ENCODE measurements at places on chromosomes 1 and 21.

- peak; percentile 79 for DNase-seq
Measured at GRCh38 chr1:52599236-52599635, 2.9 kb upstream of the GPX7 start.

GRCh38 chr1:203453616-203454015, 22.0 kb upstream of the PRELP start:
- DNase-seq: no peak

GRCh38 chr1:83845437-83846071, 153.4 kb downstream of the TTLL7 start:
- no peak for DNase-seq

DNA sequence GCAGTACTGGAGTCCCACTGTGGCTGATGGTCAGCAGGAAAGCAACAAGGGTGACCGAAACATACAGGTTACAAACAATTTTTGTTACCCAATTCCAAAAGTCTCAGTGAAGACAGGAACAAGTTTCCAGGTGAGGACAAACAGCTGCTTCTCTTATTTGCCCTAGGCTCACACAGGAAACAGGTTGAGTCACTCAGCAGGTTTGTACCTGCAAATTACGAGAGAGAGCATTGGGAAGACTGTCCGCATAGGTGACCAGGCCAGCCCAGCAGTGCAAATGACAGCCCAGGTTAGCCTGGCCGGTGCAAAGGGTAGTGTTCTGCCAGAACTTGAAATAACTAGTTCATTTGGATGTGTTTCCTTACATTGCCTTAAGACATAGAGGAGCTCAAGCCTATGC, 40.0 kb upstream of the DSCAM start:
- no peak for DNase-seq

DNA sequence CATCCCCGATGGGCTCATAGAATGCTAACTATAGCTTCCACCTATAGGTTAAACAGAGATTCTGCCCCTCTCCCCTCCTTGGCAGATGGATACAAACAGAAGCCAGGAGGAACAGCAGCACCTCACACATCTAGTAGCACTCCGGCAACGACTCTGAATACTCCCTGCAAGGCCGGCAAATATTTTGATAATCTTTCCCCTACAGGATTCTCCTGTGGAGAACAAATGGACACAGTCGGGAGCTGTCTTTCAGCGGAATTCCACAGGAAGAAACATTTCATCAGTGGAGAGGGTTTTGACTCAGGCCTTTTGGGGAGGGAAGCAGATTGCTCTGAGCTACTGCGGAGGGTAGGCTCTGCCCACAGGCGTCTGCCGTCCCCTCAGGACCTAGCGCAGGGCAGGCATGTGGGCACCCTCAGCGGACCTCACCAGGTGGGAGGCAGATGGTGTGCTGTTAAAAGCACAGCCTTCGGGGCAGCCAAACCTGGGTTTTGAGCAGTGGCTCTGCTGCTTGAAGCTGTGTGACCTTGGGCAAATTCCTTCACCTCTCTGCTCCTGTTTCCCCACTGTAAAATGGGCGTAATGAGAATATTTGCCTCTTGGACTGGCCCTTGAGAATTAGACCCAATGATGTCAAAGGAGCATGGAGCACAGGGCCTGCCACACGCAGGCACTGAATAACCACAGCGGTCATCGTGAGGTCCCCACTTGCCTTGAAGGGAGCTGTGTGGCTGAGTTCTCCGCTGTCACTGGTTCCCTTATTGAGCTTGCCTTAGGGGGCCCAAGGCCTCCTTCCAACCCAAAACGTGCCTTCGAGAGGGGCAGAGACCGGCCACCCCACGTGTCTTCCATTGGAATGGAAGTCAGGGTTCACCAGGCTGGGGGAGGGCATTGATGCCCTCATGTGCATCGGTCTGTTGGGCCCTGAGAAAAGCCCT, 19.2 kb upstream of the BCAR3 start:
- DNase-seq: no peak

DNA sequence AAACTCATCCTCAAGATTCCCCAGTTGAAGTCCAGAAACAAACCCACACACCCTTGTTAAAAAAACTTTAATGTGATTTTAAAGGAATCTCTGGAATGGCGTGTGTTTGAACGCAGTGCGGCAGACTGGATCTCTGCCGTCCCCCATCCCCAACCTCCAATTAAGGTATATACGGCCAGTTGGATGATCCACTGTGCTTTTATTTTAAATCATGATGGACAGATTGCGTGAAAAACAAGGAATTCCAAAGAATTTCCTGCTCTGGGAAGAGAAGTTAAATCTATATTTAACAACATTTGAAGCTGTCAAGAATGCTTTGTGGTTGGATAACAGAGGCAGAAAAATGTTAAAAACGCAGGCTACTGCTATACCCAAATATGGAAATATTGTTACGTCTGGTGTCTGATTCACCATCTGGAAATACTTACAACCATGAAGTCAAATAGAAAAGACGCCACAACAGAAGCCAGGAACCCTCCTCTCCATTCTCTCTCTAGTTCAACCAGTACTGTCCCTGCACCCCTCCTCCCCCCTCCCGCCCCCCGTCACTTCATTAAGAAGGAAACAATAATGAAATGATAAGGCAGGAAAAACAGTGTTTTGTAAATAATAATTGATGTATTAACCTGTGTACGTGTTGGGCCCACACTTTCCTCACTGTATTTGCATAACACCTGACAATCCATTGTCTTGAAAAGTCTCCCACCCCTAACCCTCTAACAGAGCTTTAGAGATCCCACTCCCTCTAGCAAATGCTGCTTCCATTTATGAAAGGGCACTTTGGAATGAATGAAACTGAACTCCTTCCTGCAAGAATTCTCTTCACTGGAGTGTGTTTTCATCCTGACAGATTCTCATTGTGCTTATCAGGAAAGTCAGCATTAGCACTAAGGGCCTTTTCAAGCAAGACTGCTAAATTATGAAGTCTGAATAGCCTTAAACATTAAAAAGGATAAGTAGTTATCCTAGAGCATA, 2.0 kb upstream of the CCN1 start:
- DNase-seq: no peak

DNA sequence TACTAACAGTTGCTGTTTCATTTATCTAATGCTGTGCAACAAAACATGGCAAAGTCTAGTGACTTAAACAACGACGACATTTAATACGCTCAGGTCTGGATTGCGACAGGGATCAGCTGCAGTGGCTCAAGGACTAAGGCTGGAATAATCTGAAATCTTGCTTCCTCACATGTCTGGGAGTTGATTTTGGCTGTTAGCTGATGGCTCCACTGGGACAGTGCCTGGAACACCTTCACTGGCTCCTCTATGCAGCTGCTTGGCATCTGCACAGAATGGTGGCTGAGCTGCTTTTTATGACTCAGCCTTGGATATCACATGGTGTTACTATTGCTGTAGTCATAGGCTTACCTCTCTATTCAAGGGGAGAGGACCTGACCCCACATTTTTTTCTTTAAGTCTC, 24.0 kb upstream of the BTG3 start:
- DNase-seq: no peak

DNA sequence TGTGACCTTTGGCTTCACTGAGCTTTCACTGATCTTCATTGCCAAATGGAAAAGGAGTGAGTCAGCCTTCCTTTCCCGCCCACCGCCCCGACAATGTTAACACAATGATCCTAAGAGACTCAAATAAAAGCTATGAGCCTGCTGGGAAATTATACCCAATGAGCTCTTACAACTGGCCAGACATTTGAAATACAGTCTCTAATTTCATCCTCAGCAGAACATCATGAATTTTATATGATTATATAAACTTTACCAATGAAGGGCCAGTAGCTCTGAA, 252.5 kb downstream of the SIPA1L2 start:
- DNase-seq: peak; percentile 29

- peak; percentile 3 for DNase-seq
Measured at GRCh38 chr21:31218830-31219608, 125.0 kb downstream of the TIAM1 start.

- no peak for DNase-seq
Measured at GRCh38 chr1:36824390-36824861, 209.9 kb downstream of the GRIK3 start.

DNA sequence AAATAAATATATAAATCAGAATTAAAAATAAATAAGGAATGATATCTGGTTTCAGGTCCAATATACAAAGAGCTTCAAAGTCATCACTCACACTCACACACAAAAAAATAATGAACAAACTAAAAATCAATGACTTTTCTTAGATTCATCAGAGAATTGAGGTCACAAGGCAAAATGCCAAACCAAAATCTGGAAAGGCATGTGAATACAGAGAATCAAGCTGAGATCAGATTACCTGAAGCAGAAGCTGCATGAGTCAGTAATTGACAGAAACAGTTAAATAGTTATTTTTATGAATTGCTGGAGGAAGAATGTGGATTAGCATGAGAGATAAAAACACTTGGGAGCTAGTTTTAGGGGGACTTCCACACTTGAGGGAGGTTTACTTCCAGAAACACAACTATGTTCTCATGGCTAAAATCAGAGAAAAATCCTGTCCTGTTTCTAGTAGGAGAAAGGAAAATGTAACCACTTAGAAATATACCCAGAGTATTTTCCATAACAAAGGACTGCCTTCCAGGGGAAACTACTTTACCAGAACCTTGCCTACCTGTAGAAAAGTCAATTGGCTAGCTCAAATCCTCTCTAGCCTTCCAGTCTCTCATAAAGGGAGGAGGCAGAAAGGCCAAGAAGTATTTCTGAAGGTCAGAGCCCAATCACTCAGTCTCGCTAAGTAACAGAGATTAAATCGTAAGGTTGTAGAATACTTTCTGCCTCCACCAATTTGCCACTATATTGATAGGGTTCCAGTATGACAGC, 536.6 kb upstream of the NR5A2 start:
- no peak for DNase-seq

- no peak for DNase-seq
Measured at GRCh38 chr1:207323425-207324225, 2.1 kb downstream of the CD55 start.

DNA sequence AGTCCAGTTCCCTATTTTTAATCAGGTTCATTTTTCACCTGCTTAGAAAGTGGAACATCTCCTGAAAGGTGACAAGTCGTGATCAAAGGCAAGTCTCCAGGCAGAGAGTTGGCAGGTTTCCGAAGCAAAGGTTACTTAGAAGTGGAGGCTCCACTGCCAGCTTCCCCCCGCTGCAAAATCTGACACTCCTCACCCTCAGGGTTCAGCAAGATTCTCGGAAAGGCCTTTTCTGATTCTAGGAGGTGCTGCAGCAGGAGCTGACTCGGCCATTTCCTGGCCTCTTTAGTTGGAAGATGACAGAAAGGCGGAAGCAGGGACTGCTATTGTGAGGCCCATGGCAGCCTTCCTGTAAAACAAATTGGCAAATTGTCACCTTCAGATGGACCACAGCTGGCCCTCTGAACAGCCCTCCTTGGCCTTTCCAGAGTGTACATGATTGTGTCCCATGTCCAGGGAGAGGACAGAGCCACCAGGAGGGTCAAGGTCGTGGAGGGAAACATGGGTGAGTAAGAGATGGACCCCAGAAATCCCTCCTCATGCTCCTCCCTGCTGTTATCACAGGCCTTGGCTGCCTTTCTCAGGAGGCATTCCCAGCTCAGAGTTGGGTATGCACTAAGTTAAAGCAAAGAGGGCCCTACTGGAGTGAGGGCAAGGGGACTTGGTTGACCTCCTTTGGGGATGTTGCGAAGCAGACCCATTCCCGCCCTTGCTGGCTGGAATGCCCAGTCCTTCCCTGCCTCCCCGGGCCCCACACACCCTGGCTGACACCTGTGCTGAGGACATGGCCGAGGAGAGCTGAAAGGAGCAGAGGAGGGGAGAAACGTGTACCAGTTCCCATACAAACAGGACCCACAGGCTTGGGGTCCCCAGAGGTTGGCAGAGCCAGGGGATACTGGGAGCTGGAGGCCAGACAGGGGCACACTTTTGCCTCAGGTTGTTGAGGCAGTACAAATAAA, 115.5 kb upstream of the IRF2BP2 start:
- DNase-seq: peak; percentile 84

DNA sequence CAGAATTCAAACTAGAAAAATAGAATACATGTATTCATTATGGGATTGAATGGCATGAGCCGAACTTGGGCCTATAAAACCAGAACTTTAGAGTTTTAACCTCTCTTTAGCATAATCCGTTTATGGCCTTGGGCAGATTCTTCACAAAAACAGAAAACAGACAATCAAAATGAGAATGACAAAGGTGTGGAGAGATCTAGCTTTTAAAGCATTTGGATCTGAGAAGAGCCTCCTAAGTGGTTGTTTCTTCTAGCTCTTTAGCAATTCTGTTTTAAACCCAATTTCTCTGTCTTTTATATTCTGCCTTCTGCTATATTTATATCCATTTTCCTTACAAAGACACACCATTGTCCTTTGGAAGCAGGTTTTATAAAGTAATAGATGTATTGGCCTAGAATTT, 160.2 kb downstream of the RPS6KC1 start:
- DNase-seq: no peak

DNA sequence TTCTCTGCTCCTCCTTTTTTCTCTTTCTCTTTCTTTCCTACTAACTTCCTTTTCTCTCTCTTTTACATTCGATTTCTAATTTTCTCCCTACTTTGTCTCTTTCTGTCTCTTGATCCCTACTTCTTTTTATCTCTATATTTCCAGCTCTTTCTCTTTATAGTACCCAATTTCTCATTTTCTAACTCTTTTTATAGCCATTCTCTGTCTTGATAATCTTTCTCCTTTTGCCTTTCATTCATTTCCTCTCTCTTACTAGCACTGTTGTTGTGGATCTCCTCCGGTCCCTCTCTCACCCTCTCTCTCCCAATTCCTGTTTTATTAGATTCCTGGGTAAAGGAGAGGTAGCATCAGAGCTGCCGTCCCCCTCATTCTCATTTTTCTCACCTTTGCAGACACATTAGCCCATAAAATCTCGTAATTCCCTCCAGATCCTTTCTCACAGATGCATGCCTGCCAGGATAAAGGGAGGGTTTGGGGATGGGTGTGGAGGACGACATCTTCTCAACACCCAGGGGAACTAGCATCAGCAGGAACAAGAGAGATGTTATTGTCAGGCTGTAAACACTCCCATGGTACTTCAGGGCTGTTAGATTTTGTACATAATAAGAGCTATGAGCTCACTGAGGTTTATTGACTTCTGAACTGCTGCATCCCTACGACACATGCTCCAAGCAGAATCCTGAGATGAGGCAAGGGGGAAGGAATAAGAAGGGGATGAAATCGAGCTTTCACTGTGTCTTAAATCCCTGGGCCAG, 159.0 kb upstream of the GALNT2 start:
- no peak for DNase-seq

GRCh38 chr1:156709757-156710489, 4.5 kb upstream of the CRABP2 start:
- DNase-seq: peak; percentile 77

DNA sequence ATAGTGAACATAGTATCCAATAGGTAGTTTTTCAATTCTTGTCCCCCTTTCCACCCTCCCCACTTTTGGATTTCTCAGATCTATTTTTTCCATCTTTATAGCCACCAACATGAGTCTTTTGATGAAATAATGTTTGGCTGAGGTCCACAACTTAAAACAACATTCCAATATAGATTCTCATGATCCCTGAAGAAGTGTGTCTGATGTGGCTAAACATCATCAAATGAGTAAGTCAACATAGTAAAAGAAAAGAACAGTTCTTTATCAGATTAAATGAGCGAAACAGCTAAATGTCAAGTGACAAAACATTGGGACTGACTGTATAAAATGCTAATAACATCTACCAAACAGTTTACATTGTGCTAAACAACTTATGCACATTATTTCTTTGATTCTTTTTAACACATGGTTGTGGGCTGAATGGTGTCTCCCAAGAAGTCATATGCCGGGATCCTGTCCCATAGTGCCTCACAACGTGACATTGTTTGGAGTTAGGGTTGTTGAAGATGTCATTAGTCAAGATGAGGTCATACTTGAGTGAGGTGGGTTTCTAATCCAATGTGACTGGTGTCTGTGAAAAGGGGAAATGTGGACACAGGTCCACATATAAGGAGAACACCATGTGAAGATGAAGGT, 453.6 kb downstream of the LTN1 start:
- no peak for DNase-seq

All from thyroid gland (tissue), 4 donors.